Stimulated activated CD4-positive, alpha-beta T cell treated with anti-CD3 and anti-CD28 coated beads, Interleukin-4, amount 100 ng/mL, for 4 hours (primary cell): ENCODE measurements at places on chromosomes 7 and 10.
A peak's percentile ranks its signal among the peaks of the same experiment; 100 is the strongest.

DNA sequence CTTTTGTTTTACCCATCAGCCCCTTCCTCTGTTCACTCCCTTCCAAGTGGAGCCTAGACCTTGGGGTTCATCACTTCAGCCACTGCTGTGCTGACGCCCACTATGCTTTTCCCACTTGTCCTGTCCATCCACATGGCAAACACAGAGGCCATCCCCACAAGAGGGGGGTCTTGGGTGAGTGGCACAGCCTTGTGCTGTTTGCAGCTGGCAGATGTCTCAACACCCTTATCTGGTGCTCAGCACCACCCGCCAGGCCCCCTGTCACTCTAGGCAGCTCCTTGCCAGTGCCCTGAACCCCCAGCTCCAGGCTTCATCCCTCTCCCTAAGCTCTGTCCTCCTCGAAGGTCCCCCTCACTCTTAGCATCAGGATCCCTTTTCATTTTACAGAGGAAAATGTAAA lies 13.1 kb downstream of the BLVRA start:
- no peak for DNase-seq

DNA sequence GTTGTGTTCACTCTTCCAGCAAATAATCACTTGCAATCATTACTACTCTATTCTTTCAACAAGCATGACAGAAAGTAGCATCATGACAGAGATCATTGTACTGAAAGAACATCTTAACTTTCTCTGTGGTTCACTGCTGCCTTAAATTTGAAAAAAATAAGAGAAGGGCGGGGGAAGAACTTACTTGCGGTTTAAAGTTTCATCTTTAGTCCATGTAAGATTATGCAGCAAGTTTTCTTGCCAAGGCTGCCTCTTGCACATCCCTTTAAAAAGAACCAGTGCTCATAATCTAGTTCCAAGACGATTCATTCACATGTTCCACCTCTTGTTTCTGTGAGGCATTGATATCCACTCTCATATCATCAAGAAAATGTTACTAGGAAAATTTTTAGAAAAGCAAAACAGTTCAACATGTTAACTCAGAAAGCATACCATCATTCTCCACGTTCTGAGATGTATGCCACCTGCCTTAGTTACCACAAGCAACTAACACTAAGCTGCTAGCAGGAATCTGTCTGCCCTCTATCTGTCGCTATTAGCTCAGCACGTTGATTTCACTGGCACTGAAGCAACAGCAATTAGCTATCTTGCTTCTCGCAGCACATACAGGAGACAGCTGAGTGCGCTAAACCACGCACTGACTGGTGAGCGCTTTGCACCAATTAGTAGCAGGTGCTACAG lies at the start of gene PCDH15:
Gene PCDH15 (minus strand): TSS at position 491 of the 681 bp plus-strand sequence. CDS start 136,969 bp downstream, outside the sequence.
- DNase-seq = no peak

DNA sequence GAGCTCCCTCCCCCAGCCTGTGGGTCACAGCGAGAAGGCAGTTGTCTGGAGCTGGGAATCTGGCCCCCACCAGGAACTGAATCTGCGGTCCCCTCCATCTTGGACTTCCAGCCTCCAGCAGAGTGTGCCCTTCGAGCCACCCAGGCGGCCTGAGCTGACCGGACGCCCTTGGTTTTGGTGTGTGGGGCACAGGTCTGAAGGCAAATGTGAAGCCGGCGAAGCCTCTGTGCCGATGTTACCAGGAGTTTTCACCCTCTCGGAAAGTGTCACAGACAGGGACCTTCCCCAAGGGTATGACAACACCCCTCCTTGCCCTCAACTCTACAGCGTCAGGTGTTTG lies 109.1 kb downstream of the DNAJB6 start:
- DNase-seq = no peak

DNA sequence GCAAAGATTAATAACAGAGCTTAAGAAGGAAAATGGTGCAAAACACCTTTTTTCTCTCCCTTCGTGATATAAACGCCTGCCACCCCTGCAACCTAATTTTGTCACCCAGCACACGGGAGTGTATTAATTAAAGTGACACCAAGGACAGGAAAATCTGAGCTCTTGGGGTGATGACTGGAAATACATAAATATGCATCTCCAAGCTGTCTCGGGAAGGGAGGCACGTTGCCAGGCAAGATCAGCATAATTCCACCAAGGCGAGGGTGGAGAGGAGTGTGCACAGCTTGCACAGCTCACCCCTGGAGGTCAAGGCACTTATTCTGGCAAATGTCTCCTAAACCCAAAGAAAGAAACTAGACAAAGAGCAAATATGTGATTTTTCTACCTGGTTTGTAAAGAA lies 700.9 kb downstream of the GRID1 start:
- DNase-seq = no peak

- DNase-seq = no peak
These were observed 55.7 kb upstream of the MKX start for GRCh38 chr10:27801171-27801785.

GRCh38 chr7:36264123-36264801 lies 111.2 kb downstream of the EEPD1 start:
- no peak for DNase-seq

DNA sequence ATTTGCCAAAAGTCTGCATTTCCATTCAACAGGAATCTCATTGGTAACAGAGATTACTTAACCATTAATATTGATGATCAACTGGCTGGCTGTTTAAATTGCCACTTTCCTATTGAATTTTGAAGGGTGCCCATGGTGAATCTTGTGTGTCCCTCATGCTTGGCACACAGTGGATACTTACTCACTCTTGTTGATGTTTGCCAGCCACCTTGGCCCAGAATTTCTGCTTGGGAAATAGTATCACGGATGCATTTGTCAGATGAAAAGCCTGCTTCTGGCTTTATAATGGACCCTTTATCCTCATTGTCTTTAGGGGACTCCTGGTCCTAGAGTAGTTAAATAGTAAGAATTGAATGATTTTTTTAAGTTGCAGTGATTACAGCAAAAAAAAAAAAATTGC lies 52.0 kb downstream of the MMRN2 start:
- no peak for DNase-seq

DNA sequence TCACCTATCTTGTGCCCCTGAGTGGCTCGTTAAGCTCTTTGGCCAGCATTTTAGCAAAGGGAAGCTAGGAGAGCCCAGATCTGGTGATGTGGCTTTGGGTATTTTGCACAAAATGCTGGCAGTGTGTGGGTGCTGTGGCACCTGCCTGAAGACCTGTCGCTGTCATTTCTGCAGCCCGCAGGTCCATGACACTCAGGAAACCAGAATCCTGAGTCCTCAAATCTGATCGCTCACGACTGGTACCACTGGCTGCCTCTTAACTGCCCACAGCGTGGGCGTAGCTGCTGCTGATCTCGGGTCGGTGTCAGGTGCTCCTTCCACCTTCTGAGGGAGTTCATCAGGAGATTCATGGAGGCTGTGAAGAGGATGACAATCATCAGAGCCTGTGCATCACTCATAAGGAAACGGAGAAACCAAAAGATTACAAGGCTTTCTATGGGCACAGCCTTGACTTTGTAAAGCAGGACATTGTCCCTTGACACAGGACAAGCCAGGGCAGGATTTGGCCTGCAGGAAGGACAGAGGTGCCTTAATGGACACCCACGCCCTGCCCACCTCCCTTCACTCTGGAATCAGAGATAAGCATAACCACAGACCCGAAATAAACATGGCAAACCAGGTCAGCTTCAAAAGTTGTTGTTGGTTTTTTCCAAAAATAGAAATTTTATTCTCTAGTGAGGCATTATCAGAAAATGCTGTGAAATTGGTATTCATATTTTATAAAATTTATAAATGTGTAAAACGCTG lies 71.0 kb upstream of the STK17A start:
- no peak for DNase-seq

- peak; percentile 0 for DNase-seq
These were observed 36.3 kb downstream of the ABCB1 start for GRCh38 chr7:87564296-87564963.

DNA sequence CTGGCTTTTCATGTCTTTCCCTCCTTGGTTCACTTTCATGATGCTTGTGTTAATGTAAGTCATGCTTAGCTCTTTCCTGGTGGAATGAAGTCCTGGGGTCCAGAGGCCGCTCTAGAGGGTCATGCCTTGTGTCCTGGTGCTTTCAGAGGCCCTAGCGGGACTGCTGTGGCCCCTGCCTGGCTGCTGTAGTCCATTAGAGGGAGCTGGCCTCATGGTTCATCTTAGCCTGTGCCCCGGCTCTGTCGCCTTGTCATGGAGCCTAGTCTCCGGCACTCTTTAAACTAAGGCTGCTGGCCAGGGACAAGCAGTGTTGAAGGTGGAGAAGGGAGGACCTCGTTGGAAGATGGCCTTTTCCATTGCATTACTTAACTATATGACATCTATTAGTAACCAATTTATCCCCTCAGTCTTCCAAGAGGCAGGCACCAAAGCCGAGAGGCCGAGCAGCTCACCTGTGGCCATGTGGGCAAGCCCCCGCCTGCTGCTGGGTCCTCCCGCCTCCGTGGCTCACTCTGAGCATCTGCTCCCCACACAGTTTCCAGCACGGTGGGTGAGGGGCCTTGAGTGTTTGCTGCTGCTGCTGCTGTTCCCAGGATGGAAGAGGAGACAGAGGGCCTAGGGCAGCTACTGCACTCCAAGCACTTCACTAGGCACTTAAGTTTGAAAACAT lies 5.0 kb upstream of the NDUFB2 start:
- no peak for DNase-seq

DNA sequence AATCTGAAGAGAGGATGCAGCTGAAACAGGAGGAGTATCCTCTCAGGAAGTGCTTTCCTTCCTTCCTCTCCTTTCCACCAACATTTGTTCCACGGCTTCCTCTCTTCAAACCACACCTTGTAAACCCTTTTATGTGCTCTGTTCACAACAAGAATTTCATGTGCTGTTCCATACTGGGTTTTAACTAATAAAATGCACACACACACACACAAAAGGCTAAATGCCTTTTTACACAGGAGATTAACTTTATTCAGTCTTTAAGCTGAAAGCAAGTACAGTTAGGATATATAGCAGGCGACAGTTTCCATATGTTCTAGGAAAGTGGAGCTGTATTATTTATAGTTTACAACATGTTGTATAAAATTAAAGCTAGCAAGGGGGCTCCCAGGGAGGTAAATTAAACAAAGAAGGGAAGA lies 106.7 kb downstream of the REEP3 start:
- no peak for DNase-seq

DNA sequence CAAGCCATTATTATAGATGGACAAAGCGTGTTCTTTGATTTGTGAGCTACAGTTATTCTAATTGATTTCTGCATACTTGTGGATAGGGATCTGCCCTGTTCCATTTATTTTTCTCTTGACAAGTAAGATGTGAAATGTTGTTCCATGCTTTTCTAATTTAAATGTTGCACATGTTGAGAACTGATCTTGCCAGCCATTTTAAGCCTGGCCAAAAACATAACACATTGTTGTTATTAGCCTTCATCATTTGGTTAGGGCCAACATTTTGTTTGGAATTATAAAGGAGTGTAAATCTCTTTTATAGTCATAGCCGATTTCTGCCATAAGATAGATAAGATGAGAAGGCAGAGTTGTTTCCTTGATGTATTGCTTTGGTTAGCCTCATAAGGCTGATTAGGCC lies 117.0 kb downstream of the WNT2 start:
- no peak for DNase-seq

- DNase-seq = peak; percentile 45
These were observed 64.9 kb downstream of the IKZF1 start for GRCh38 chr7:50369143-50370026.

GRCh38 chr7:37899712-37900247 lies 16.8 kb downstream of the SFRP4 start:
- DNase-seq = no peak

- no peak for DNase-seq
These were observed 958 bp downstream of the ANKRD1 start for GRCh38 chr10:90919683-90920574.

DNA sequence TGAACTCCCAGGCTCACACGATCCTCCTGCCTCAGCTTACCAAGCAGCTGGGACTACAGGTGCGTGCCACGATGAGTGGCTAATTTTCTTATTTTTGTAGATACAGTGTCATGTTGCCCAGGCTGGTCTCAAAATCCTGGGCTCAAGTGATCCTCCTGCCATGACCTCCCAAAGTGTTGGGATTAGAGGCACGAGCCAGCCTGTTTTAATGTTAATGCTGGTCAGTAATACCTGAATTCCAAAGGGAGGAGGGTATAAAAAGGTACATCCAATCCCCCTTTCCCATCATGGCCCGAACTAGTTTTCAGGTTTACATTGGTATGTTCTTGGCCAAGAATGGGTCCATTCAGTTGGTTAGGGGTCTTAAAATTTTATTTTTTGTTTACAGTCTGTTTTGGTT lies 329.1 kb downstream of the PARD3 start:
- DNase-seq = no peak

DNA sequence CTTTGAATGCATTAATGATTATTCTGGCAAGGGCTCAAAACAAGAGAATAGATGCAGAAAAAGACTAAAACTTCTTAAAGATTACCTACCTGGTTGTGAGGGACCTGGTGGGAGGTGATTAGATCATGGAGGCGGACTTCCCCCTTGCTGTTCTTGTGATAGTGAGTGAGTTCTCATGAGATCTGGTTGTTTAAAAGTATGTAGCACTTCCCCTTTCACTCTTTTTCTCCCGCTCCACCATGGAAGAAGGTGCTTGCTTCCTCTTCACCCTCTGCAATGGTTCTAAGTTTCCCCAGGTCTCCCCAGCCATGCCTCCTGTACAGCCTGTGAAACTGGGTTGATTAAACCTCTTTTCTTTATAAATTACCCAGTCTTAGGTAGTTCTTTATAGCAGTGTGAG lies 226.6 kb downstream of the ARHGAP12 start:
- DNase-seq = no peak

- no peak for DNase-seq
These were observed 10.4 kb downstream of the ASB15 start for GRCh38 chr7:123612024-123612423.

- DNase-seq = no peak
These were observed 78.8 kb upstream of the ANLN start for GRCh38 chr7:36310897-36311296.

DNA sequence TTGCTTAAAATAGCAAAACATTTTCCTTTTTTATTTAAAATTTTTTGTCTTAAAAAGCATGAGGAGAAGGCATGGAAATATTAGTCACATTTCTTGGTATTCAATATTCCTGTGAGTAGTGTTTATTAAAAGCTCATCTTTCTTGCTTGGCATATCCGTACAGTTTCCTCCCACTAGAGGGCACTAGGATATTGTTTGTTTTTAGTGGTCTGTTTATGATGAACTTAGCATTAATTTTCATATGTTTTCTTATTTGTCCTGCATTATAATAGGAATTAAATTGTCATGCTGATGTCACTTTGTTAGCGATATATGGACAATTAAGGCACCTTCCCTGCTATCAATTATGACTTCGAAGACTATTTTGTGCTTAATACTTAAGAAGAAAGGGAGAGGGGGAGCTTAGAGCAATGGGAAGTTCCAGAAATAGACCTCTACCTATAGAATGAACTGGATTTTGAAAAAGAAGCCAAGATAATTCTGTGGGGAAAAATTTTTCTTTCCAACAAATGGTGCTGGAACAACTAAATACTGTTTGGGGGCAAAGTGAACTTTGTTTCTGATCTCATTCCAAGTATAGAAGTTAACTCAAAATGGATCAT lies 91.0 kb upstream of the STRIP2 start:
- no peak for DNase-seq

DNA sequence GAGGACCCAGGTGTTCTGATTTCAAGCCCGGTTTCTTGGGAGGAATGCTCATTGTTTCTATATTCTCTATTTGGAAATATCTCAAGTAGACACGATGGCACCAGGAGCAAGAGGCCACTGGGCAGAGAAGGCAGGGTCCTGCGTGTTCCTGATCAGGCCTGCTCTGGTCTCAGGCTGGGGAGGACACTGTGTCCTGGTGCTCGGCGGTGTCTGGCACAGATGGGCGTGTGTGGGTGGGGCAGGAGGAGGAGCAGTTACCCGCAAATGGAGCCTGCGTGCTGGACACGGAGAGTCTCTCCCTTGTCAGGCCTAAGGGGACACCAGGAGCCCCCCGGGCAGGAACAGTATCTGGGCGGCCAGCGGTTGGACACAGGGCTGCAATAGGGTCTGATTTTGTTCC lies 25.9 kb upstream of the GOLGA7B start:
- no peak for DNase-seq
